Omental fat pad (tissue), 4 donors: ENCODE measurements at places on chromosomes 11 and 22.

GRCh38 chr11:119447664-119448242 is 24.8 kb upstream of the THY1 start:
- no peak for DNase-seq

- DNase-seq: no peak
Observed at GRCh38 chr11:2348986-2349385, 28.1 kb upstream of the CD81 start.

DNA sequence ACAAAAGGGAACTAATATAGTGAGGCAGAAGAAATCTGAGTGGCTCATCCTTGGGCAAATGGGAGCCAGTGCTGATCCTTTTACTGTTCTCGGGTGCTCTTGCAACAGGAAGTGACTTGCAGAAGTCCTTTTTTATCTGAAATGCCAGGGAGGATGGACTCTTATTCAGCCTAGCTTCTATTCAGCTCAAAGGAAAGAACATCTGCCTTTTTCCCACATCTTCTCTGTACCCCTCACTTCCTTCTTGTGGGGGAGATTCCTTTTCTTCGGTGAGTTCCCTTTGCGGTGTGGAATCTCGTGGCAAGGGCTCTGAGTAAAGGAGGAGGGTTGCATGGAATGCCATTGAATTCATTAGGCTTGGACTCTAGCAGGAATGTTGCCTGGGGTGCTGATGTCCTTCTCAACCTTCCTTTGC is 76.2 kb downstream of the ZBTB16 start:
- DNase-seq: no peak

GRCh38 chr11:6505577-6506240 is 8.6 kb downstream of the DNHD1 start:
- DNase-seq: no peak

- no peak for DNase-seq
Observed at GRCh38 chr11:126039485-126040271, 23.0 kb downstream of the CDON start.

GRCh38 chr22:26453216-26453615 is 24.2 kb downstream of the ASPHD2 start:
- no peak for DNase-seq

DNA sequence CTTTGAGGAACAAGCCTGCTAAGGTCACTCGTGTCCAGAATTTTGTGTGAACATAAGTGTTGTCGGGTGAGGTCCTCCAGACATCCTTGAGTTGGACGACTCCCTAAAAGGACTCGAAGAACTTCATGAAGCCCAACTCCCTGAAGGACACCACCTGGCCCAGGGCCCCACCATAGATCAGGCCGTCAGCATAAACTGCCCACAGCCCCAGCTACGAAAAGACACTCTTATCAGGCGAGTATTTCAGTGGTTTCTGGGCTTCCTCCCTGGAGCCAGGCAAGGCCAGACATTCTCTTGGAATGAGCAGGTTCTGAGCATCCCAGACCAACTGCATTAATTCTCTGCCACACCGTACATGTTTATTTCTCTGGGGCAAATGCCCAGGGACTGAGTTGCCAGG is 170.1 kb downstream of the IGLL1 start:
- DNase-seq: no peak

DNA sequence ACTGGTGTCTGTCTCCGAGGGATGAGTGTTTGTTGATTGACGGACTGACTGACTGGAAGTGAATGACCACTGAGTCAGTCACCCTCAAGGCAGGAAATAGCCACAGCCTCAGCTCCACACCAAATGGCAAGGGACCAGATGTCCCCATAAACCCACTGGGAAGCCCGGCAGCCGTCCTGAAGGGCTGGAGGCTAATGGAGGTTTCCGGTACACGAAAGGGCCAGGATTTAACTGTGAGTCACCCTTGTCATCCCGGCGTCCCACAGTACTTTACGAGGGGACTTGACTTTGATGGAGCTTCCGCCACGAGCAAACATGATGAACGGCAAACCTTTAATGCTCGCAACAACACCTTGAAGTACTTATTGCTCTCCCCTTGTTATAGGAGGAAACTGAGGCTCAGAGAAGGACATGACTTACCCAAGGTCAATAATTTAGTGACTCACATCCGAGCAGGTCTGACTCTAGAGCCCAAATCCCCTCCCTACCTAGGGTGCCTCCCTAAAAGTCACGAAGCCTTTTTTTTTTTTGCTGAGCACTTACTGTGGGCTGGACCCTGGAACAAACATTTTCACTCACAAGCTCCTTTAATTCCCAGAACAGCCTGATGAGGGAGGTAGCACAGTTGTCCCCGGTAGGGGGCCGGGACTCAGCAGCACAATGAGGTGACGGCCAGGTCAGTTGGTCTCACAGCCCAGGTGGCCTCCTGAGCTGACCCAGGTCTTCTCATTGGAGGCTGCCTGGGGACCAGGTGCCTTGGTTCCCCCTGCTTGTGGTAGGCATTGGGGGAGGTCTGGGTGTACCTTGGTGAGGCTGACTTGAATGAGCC is 25.2 kb upstream of the GCAT start:
- DNase-seq: no peak

GRCh38 chr11:38693306-38693705 is 2095.3 kb upstream of the RAG2 start:
- no peak for DNase-seq

- no peak for DNase-seq
Observed at GRCh38 chr22:30830907-30831306, 136.2 kb downstream of the OSBP2 start.

- no peak for DNase-seq
Observed at GRCh38 chr11:36455658-36456111, 54.4 kb downstream of the TRAF6 start.

- DNase-seq: peak; percentile 93
Observed at GRCh38 chr11:68383976-68384501, 71.6 kb downstream of the LRP5 start.

GRCh38 chr11:123083623-123084029 is 21.7 kb upstream of the HSPA8 start:
- peak; percentile 95 for DNase-seq

GRCh38 chr22:20581503-20582170 is 74.2 kb downstream of the MED15 start:
- DNase-seq: no peak

DNA sequence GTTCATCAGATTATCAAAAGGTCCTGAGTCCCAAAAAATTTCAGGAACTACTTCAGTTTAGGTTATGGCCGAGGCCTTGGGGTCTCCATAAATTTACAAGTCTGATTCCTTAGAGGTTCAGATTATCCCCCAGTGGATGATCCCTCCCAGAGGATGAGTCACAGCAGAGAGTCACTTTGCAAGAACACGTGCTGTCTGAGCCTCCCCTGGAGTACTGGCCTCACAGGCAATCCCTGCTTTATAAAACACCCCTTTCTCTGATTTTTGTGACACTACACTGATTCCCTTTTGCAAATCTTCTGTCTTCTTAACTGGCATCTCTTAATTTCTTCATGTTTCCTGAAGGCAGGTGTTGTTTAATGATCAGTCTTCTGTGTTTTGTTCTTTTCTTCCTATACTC is 45.3 kb downstream of the CCDC34 start:
- no peak for DNase-seq

DNA sequence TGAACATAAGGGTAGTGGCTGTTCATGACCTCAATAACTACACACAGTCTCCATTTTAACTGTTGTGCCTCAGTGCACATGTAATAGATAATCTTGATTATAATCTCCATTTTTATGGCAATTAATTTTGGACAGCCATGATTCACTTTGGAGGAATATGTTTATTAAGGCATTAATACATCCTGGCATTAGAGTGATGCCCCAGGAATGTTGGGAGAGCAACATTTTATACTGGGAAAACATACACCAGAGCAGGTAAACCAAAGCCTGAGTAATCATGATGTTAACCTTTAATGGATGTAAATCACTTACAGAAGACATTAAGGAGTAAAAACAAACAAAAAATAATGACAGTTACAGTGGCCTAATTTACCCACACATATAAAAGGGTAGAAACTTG is 886.3 kb upstream of the RAG2 start:
- DNase-seq: no peak

GRCh38 chr11:48111891-48112290 is 104.7 kb upstream of the OR4B1 start:
- DNase-seq: no peak

DNA sequence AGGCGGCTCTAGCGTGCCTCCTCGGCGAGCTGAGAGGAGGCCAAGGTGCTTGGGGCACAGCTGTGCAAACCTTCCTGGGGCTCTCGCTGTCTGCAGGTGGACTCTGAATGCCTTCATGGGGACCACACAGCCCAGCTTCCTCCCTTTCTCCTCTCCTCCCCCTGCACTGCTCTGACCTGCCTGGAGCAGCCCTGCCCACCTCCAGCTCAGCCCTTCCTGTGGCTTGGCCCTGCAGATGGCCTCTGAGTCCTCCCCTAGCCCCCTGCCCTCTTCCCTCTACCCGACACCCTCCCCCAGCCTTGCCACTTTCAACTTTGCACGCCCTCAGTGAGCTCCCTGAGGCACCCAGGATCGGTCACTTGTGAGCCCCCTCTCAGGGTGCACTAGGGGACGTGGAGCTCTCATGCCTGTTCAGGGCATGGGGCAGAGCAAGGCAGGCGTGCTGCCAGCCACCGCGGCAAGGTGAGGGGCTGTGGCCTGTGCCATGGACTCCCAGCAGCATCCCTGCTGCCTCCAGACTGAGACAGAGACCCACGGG is 31.4 kb downstream of the PPM1F start:
- DNase-seq: no peak

DNA sequence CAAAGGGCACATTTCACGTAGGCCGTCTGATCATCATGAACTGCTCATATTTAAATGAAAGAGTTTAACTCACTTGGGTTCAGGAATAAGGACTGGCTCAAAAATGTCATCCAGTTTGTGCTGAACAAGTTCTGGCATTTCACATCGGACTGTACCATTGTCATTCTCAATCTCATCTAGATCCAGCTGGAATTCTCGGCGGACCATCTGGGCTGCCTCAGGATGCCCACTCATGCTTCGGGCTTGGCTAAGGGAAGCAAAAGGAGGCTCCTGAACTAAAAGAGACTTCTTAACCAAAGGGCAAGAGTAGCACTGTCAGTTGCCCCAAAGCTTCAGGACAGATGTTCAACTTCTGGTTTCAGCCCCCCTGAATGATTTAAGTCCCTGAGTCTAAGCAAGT is 40.2 kb downstream of the F2 start:
- no peak for DNase-seq

DNA sequence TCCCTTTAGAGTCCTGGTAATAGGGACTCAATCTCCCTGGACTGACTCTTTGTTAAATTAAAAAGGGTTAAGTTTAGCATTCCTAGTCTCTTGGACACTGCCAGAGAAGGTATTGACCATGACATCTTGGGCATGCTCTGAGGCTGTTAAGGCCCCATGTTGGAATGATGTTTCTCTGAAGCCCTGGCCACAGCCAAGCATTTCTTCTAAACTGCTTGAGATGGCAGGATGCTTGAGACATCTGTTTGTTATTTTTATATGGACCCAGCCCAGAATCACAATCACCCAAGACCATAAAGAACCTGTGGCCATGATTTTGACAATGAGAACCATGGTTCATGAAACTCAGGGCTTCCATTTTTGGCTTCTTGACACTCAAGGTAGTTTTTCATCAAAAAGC is 5.5 kb upstream of the ANKK1 start:
- no peak for DNase-seq

- DNase-seq: no peak
Observed at GRCh38 chr11:29029452-29029851, 921.3 kb downstream of the METTL15 start.

DNA sequence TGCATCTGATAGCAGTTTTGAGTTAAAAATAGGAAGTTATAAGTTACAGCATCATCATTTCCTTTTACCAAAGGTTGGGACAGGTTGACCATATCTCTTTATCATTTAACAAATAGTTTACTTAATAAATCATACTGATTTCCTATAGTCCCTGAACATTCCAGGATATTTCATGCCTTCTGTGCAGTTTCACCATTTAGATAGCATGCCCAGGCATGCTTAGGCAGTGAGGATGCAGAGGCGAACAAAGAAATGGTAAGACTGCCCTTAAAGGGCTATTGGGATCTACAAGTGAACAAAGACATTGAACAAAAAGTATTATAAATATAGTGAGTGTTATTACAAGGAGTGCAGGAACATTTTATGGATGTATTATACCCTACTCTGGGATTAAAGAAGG is 96.4 kb downstream of the PRMT3 start:
- DNase-seq: no peak

DNA sequence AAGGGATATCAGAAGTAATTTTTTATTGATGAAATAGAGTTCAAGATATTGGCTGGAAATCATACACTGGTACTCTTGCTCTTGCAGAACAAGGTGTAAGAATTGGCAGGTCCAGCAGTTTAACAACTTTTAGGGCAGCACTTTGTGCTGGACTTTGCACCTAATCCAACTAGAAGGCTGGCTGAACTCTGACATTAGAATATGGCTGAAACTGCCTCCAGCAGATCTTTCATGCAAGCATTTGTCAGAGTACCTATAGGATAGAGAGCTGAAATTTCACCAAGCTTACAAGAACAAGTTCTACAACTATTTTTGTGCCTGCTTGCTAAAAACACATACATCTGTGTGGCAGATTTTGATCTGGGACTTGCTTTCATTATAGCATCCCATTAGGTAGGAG is 17.2 kb downstream of the HPS5 start:
- no peak for DNase-seq

DNA sequence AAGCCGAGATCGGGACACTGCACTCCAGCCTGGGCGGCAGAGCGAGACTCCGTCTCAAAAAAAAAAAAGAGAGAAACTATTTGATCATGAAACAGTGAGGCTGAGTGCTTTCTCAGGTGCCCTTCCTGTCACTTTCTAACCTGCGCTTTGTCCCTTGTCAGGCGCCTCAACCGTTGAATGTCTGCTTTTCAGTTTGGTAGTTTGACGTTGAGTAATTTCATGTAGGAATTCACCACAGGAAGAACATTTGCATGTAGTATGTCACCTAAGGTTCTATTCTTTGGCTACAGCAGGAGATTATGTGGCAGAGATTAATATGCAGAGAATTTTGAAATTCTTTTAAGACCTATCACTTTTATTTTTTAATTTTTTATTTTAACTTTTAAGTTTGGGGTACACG is 57.2 kb downstream of the PPFIA1 start:
- DNase-seq: no peak

DNA sequence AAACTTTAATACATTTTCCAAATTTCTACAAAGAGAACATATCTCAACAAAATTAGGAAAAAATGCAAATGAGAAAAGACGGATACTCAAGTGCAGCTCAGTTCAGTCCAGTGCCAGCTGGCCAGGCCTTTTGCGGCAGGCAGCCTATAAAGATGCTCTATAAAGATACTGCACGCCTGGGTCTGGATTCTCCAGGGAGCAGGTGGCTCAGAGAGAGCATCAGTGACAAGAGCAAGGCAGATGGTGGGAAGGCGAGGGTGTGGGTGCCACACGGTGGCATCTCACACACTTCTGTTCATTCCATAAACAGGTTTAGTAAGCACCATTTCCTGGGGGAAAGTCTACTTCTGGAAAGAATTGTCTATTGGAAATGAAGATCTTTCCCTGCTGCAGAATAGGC is 18.1 kb upstream of the SCN3B start:
- no peak for DNase-seq

- DNase-seq: peak; percentile 64
Observed at GRCh38 chr22:35023692-35024363, 42.1 kb upstream of the ISX start.
